ENCODE measurements at places on chromosomes 3 and 15. TPM values are rescaled to one million over a fixed set of nuclear protein-coding genes. Genes with fewer than 3 reads are reported as not detected.

The ITIH4 gene
- total RNA-seq, result 0.13 TPM

DNA sequence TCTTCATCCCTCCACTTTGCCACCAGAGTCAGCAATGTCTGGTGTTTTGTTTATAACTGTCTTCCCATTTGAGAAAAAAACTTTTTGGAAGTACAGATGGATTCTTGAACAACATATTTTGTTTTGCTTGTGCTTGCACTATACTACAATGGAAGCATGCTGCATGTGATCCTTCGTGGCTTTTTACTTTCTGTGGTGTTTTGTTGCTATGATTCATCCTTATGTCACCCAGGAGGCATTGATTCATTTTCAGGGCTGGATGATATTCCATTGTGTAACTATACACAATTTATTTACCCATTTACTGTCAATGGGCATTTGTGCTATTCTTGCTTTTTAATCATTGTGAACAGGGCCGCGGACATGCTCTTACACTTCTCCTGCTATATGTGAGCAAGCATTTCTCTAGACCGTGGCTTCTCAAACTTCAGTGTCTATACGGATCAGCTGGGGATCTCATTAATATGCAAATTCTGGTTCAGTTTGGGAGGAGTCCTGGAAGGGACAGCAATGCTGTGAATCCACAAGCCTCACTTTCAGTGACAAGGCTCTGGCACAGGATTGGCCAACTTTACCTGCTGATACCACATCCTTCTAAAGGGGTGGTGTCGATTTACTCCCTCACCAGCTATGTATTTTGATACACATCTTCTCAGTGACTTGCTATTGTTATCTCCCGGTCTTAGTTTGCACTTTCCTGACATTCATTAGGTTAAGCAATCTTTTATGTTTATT, 65.9 kb downstream of the POLR2M start:
- DNase-seq, result peak; percentile 1

The TUSC7 gene
- not detected for total RNA-seq

The PRR20G gene
- total RNA-seq, result not detected

- no peak for DNase-seq
Measured at GRCh38 chr15:70559265-70560239, 203.8 kb downstream of the UACA start.

DNA sequence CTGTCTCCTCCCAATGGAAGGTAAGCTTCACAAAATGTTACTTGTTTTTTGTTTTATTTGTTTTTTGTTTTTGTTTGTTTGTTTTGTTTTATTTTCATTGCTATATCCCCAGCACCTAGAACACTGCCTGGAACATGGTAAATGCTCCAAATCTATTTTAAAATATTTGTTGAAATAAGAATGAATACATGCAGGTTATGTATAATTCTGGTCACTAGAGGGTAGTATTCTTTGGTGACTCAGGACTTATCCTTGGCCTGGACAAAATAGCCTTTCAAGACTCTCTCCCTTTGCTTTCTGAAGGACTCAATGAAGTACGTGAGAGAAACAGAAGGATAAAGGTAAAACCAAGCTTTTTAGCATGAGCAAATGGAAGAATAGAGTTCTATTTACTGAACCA, 46.9 kb upstream of the PPP2R3A start:
- no peak for DNase-seq

DNA sequence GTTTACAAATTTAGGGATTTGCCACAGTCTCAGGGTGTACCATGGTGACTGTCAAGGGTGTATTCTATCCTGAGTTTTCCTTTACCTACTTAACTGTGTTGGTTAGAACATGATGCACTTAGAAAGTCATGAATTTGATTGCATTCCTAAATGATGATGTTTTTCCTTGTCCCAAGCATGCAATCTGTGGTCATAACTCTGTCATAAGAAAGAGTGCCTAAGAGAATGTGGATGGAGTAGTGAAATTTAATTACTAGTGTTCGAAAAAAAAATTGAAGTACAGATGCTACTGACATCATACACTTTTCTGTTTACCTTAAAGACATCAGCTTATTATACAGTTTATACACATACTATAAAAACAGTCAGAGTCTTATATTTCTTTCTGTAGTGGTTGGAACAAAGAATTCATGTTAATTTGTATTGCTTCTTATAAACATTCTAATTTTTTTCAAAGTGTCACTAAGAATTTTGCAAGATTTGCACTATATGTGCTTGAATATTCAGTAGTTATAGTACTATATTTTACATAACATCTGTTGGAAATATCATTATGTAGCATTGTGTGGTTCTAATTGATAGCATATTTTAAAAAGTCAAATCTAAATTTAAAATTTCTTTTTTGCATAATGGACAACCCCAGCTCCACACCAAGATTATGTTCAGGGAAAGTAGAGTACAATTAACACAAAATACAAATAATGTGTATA, 231.3 kb upstream of the KCNMB2 start:
- DNase-seq, result peak; percentile 67

- DNase-seq, result no peak
Measured at GRCh38 chr3:186093271-186093900, 15.5 kb downstream of the ETV5 start.

The DCLK3 gene
- total RNA-seq, result 0.04 TPM

The CD96 gene
- total RNA-seq, result not detected

The CYP11A1 gene
- total RNA-seq, result 2.0 TPM

GRCh38 chr3:65619888-65620287, 418.8 kb downstream of the MAGI1 start:
- DNase-seq, result no peak

The AHSG gene
- not detected for total RNA-seq

The GOLGA6L7 gene
- total RNA-seq, result not detected

DNA sequence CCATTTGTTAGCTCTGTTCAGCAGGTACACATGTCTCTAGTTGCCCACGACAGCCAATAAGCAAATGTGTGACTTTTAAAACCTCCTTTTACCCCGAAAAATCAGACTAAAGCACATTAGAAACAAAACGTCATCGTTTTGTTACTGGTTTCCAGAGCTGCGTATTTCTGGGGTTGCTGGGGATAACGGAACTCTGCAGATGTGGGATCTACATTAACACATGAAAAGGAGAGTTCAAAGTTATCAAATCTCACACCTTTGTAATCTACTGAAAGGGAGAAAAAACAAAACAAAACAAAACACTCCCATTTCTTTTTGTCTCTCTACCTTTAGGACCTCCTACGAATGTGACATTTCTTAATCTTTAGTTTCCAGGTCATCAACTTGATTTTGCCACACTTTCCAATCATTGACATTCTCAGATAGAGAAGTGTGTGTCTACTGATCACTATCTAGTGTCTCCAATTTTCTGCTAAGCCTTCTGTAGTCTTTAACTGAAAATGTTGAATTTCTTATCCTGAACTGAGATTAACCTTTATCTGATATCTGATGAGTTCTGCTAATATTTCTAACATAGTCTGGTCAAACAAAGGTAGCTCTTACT, 93.0 kb upstream of the TSPAN3 start:
- no peak for DNase-seq

GRCh38 chr3:78076379-78076778, 1036.5 kb downstream of the ROBO2 start:
- no peak for DNase-seq

DNA sequence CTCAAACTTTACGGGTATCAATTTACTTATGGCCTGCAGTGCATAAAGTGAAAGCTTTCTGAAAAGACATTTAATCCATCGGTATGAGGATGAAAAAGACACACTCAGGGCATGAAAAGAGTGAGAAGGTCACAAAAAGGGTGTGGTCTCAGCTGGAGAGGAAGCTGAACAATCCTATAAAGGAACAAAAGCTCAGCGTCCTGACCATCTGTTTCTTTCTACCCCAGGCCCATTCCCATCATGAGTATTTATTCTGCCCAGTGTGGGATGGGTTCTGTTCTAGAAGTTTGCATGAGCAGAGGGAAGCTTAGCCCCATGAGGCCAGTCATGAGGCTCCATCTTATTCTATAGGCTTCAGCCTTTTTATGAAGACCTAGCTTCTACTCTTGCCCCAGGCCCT, 144.6 kb downstream of the LPP start:
- no peak for DNase-seq

The PGBD4 gene
- 0.96 TPM for total RNA-seq

GRCh38 chr3:59326246-59327024, 276.6 kb upstream of the CFAP20DC start:
- DNase-seq, result no peak

- no peak for DNase-seq
Measured at GRCh38 chr3:40170395-40170794, 139.1 kb upstream of the EIF1B start.

The NAALADL2 gene
- 4.4 TPM for total RNA-seq

- peak; percentile 84 for DNase-seq
Measured at GRCh38 chr3:61181874-61182273, 69.4 kb downstream of the FHIT start.

DNA sequence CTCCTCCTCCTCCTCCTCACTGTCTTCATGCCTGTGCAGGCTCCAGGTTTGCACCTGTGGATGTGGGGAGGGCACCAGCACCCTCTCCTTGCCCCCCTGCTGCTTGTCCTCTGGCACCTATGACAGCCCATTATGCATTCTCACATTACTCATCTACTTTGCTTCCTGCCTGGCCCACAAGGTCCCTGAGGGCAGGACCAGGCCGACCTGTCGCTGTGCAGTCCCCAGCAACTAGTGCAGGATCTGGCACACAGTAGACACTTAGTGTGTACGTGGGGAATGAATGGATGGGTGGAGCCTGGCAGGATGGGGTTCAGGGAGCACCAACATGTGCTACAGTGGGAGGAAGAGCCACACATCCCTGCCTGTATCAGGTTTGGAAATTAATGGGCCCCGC, 58.3 kb upstream of the TMEM115 start:
- no peak for DNase-seq

DNA sequence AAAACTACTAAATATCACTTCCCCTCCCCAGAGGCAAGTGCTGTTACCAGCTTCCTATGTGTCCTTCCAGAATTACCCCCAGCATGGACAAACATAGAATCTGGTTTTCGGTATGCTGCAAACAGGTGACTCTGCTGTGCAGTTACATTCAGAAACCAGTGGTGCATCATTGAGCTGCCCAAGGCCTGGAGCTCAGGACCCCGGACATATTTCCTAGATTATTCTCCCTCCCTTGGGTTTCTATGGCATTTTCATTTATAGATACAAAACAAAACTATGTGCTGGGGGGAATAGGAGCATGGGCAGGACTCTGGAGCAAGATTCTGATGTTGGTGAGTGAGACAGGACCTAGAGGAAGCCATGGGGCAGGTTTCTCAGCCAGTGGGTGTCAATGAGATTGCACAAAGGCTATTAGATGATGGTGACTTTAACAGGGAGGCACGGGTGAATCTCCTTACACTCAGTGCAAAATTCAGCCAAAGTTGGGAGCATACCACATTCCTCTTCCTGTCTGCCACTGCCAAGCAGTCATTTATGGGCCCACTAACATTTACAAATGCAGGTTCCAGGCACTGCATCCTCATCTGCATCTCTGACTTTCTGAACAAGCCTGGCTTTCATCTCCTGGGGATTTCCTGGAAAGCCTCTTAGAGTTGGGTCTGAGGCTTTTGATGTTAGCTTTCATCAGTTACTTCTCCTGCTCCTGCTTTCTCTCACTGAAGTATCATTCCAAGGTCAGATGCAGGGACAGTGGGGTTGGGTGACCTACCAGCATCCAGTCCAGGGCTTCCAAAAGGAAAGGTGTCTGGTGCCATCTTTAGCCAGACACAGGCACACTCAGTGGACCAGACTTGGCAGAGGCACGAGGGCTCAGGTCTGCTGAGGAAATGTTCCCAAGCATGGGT, 44.5 kb downstream of the CMTM7 start:
- DNase-seq, result no peak

DNA sequence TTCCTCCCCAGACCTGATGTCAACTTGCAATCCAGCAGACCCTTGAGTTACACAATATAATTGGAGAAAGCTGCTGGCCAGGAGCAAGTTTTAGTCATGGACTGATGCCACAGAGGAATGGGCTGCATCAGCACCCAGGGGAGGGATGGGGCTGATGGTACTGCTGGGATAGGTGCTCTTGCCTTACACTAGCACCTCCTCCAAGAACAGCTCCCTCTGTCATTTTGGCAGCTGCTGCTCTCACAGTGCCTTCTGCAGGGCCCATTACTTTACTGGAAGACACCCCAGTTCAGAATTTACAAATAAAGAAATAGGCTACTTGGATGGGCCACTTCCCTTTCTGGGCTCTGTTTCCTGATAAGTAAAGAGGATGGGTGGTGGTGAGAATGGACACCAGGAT, 85.3 kb upstream of the RORA start:
- no peak for DNase-seq

DNA sequence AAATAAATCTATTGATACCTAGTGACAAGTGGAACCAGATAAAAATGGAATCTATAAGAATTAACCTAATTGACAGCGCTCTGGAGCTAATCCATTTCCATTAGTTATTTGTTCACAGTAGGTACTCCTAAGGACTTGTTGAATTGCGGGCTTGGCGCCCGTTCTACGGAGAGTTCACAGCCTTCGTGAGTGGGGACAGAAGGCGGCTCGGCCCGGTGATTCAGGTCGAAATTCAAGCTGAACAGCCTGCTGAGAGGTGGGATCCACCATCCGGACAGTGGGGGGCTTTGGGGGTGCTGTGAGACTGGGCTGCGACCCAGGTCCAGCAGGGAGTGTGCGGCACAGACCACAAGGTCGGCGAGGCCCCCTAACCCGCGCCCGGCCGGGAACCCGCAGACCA, 779 bp upstream of the CTNNB1 start:
- DNase-seq, result no peak

The ANP32A gene
- 50.9 TPM for total RNA-seq

The CASR gene
- total RNA-seq, result 0.04 TPM

The LYZL4 gene
- not detected for total RNA-seq

- no peak for DNase-seq
Measured at GRCh38 chr3:183226333-183226890, 26.6 kb upstream of the B3GNT5 start.

The SI gene
- not detected for total RNA-seq

DNA sequence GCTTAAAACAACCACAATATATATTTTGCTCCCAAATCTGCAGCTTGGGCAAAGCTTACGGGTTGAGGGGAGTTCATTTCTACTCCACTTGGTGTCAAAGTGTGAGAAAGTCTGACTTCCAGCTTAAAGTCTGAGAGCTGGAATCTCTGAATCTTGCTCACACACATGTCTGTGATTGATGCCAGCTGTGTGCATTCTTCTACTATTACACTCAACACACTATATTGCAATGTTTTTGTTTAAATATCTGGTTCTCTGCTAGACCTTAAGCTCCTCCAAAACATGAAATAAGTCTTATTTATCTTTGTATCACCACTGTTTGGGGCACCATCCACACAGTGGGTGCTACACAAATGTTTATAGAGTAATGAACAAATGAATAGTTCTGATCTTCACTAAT, 36.7 kb upstream of the SECISBP2L start:
- no peak for DNase-seq

The UBA3 gene
- 53.1 TPM for total RNA-seq
